NCI-H460 (cell line): ENCODE measurements at places on chromosomes 3 and 15.

DNA sequence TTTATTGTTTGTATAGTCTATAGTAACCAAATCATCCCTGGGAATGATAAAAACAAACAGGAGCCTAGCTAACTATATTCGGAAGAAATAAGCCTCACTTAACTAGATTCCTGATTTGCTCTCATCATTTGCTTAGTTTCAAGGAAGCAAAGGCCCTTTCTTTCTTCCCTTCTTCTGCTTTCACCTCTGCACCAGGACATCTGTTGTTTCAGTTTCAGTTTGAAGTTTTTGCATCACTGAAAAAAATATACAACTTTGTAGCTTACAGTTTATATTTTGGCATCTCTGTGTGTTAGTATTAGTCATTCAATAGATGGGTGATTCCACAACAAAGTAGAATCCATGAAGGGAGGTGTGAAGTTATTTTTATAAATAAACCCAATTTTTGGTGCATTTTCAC lies 113.6 kb upstream of the SNTN start:
- DNase-seq: no peak

GRCh38 chr15:100775581-100776185 lies 103.9 kb upstream of the ALDH1A3 start:
- DNase-seq: no peak

DNA sequence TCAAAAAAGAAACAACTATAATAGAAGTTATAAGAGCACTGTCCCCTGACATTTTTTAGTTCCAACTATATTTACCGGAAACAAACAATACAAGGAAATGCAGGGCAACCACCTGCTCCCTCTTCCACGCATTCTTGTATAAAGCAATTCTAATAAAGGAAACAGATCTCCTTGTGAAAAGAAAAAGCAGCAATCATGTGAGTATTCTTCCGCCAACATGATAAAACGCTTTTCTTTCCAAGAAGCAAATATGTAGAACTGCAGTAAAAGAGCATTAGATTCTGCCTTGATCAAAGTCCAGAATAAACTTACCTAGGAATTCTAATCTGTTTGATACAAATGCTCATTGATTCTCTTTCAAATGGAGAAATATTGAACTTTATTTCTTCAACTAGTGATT lies 230.3 kb downstream of the CNTN3 start:
- DNase-seq: no peak

DNA sequence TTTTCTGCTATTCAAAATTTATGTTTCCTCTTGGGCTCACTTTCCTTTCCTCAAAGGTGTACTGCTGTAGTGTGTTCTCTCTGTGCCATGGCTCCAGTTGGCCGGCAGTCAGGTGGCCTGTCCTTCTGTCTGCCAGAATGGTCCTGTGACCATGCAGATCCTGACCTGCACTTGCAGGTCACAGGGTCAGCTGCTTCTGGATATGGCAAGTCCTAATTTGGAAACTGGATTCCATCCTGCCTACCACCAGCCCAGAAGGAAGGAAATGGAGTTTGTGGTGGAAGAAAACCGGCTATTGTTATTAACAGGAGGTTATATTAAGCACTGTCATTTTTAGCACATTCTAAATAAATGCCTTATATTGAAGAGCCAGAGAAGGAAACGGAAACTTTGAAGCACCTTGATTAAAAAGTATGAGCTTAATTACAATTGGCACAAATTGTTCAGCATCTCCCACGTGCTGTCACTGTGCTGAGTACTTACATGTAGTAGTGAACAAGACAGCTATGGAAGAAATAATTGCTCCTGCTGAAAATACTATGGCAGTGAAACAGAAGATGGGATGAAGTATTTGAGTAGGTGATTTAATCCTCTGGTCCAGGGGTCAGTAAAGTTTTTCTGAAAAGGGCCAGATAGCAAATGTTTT lies 362.8 kb downstream of the PTPRG start:
- no peak for DNase-seq

DNA sequence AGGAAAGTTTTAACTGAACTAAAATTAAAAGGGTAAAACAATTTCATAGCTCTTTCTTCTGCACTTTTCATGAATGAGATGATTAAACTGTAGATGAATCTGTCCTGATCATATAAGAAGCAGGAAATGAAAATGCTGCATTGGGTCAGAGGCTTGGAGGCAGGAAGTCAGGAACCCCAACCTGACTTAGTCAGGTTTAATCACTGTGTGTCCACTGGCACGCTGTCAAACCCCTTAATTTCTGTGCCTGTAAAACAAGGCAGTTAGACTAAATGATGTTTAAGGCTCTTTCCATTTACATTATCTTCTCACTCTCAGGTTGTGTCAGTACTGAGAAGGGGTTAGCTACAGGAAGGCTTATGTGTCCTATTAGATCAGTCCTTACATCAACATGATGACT lies 193.3 kb upstream of the TTC14 start:
- DNase-seq: no peak

GRCh38 chr3:184257083-184257915 lies 4.1 kb downstream of the CAMK2N2 start:
- no peak for DNase-seq

- DNase-seq: no peak
These were observed 48.6 kb upstream of the KLF13 start for GRCh38 chr15:31278061-31278445.

DNA sequence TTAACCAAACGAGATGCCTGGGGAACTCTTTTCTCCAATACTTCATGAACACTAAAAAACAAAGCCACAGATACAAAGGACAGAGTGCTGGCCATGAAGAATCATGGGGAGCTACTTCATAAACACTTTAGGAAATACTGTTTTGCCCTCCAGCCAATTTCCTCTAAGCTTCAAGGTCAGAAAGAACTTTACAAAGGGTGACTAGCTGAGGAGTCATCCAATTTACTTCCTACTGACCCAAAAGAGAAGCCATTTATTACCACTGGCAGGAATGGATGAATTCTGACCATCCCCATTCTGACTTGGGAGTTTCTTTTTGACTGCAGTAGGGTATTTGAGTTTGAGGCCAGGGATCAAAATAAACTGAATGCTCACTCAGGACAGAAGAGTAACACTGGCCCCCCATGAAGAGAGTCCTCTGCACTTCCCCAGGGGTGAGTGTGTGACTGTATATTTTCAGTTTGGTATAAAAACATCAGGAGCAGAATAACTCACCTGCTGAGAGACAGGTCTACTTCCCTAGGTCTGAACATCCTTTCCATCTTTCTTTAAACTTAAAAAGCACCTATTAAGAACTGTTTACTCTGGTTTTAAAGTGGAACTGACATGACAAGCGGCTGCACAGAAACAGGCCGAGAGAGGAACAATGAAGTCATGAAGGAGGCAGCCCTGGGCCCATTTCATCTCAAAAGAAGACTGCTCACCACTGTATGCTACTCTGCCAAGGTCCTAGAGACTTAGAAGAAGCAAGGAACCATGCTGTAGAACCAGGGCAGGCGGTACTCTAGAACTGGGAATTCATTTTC lies 203.6 kb downstream of the TNIK start:
- DNase-seq: no peak

DNA sequence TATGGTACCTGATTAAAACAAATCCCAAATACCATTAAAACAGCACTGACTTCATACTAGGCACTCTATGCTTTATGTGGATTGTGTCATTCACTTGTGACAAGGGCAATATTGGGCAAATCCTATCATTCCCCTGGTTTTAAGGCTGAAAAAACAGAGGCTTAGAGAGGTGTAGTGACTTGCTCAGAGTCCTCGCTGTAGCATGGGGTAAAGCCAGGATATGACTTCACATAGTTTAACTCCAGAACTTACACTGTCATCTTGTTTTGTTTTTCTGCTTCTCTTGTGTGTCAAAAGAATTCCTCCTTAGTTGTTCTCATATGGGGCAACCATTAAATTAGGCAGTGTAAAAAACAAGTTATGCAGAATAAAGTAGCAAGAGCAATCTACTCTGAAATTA lies 40.3 kb upstream of the ICE2 start:
- no peak for DNase-seq
